Dermis microvascular lymphatic vessel endothelial cell (primary cell): ENCODE measurements at places on chromosomes 4 and X.

- no peak for DNase-seq
These were observed 641.3 kb downstream of the TRAM1L1 start for GRCh38 chr4:116444117-116444516.

GRCh38 chrX:15976396-15976795, 121.8 kb upstream of the AP1S2 start:
- DNase-seq, result no peak

GRCh38 chrX:48278958-48279357, 23.8 kb downstream of the SSX1 start:
- DNase-seq, result no peak

DNA sequence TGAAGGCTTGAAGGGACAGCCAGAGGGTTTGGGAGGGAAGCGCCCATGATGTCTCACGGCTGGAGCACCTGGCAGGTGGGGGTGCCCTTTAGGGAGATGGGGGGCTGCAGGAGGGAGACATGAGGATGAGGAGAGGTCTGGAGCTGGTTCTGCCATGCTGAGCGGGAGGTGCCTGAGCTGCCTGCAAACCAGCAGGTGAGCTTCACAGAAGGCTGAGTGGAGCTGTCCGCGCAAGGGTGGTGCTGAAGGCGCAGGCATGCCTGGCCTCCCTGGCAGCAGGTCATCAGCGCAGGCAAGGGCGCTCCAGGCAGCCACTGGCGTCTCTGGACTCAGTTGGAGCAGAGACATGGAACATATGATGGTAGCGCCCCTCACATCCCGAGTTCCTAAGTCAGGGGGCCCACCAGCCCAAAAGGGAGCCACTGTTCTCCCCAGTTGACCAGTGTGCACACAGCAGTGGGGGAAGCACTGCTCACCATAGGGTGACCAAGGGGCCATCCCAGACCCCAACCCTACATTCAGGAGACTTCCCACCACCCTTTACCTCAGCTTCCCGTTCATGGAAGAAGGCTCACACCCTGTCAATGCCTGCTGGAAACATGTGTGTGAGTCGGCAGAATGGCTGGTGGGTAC, 25.8 kb downstream of the ADRA2C start:
- no peak for DNase-seq

GRCh38 chr4:24594887-24595286, 10.5 kb upstream of the DHX15 start:
- no peak for DNase-seq

- DNase-seq, result no peak
These were observed 658 bp downstream of the SCOC start for GRCh38 chr4:140374130-140374477.

- no peak for DNase-seq
These were observed 43.2 kb downstream of the SAT1 start for GRCh38 chrX:23826216-23826615.
